ENCODE measurements at places on chromosomes 16 and 17.
A peak's percentile ranks its signal among the peaks of the same experiment; 100 is the strongest.

GRCh38 chr17:34154961-34155730 lies 99.9 kb upstream of the CCL2 start:
- no peaks in the 10 kb centered on the region for H3K36me3 ChIP-seq
- H3K27me3 ChIP-seq, result peaks cover 10% of the 10 kb centered on the region
- H3K4me3 ChIP-seq, result no peak overlapping the region
- peak; percentile 50 for DNase-seq
- H3K27ac ChIP-seq, result no peak overlapping the region

GRCh38 chr16:88286301-88286923 lies 96.3 kb upstream of the ZNF469 start:
- H3K36me3 ChIP-seq, result no peaks in the 10 kb centered on the region
- no peaks in the 10 kb centered on the region for H3K27me3 ChIP-seq
- no peak overlapping the region for H3K4me3 ChIP-seq
- no peak for DNase-seq
- no peak overlapping the region for H3K27ac ChIP-seq

DNA sequence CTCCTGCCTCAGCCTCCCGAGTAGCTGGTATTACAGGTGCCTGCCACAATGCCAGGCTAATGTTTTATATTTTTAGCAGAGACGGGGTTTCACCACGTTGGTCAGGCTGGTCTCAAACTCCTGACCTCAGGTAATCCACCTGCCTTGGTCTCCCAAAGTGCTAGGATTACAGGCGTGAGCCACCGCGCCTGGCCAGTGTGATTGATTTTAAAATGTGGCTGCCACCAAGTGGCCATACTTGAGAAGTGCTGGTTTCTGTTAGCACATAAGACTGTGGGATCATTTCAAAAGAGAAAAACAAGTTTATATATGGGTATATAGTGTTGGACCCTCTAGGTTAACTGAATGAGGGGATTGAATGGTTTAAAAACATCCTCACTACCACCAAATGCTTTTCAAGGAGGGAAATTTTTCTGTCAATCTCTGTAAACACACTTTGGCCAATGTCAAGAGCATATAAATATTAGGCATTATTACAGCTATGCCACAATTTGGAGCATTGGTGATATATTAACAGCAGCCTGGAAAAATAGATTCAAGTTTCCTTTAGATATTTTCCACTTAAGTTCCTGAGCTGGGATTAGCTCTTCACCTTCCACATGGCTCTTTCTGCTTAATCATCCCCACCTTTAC lies 13.5 kb upstream of the DHRS13 start:
- H3K36me3 ChIP-seq, result peaks cover 100% of the 10 kb centered on the region
- peak; percentile 74 for DNase-seq
- no peaks in the 10 kb centered on the region for H3K27me3 ChIP-seq
- H3K4me1 ChIP-seq, result peaks cover 20% of the 10 kb centered on the region
- H3K27ac ChIP-seq, result no peak overlapping the region
- H3K4me3 ChIP-seq, result no peak overlapping the region

DNA sequence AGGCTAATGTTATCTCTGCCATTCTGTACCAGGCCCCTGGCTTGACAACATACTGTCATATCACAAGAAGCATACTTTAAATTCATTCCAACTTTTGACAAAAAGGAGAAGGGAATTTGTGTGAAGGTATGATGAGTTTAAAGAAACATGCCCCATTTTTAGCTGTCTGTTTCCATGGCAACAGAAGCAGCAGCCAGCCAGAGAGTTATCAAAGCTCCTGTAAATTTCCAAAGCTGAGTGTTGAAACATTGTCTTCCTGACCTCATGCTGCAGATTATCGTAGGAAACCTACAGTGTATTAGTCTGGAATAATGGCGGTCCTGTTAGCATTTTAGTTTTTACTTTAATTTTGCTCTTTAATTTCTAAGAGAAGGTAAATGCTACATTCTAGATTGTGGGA lies 124.9 kb downstream of the MRTFB start:
- H3K4me1 ChIP-seq, result peaks cover 26% of the 10 kb centered on the region
- H3K27me3 ChIP-seq, result no peaks in the 10 kb centered on the region
- no peak for DNase-seq

DNA sequence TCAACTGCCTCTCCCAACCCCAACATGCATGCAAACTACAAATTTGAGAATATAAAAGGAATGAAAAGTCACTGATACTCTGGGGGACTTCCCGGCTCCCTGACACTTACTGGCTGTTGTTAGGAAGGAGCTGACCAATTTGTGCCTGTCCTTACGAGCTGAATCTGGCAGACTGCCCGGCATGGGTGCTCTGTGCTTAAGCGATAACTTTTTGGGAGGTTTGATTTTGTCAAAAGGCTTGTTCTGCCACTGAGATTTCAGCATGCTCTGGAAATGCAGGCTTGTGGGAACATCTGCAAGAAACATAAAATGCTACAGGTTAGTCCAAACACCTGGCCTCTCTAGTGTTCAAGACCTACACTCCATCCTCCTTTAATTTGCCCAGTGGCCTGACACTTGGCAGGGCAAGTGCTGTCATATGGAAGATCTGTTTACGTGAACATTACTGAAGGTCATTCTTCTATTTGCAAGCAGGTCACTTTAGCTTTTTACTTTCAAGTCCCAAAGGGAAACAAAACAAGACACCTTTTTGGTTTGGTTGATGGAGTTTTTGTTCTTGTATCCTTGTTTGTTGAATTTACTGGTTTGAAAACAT lies 40.6 kb downstream of the STH start:
- peaks cover 41% of the 10 kb centered on the region for H3K36me3 ChIP-seq
- DNase-seq, result no peak
- H3K27me3 ChIP-seq, result no peaks in the 10 kb centered on the region
- no peak overlapping the region for H3K4me3 ChIP-seq
- H3K4me1 ChIP-seq, result peaks cover 20% of the 10 kb centered on the region

DNA sequence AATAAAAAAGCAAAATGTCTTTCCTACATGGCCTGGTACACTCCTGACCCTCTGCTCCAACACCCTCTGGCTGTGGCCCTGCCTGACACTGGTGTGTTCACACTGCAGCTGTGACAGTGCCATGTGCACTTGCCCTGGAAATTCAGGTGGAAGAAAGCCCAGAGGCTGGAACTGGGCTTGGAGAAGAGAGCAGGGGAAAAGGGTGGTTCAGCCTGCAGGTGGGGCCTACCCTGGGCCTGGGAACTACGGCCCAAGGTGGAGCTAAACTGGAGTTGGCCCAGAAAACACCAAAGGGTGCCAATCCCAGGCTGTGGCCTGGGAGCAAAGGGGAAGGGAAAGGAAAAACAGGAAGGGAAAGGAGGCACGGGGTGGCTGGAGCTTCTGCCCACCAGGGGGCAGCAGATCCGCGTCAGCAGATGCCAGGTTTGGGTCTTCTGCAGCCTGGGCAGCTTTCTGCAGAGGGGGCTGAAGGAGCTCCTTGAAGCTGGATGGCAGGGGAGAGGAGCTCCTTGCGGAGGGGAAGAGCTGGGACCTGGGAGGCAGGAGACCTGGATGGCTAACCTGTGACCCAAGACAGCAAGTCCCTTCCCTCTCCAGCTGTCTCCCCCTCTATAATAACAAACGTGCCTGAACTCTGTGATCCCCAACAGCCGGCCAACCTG lies 15.4 kb upstream of the CTCF start:
- H3K36me3 ChIP-seq, result peaks cover 70% of the 10 kb centered on the region
- peaks cover 33% of the 10 kb centered on the region for H3K4me1 ChIP-seq
- peak; percentile 88 for DNase-seq
- H3K27me3 ChIP-seq, result no peaks in the 10 kb centered on the region
- H3K27ac ChIP-seq, result peak overlapping the region; percentile 54

- no peaks in the 10 kb centered on the region for H3K36me3 ChIP-seq
- no peak overlapping the region for H3K4me3 ChIP-seq
- H3K27me3 ChIP-seq, result no peaks in the 10 kb centered on the region
- no peak for DNase-seq
Measured at GRCh38 chr16:78800523-78800922, 701.1 kb downstream of the WWOX start.

GRCh38 chr17:35094902-35095301 lies 24.8 kb downstream of the RAD51D start:
- no peaks in the 10 kb centered on the region for H3K27me3 ChIP-seq
- no peak overlapping the region for H3K27ac ChIP-seq
- no peak for DNase-seq
- H3K36me3 ChIP-seq, result peaks cover 20% of the 10 kb centered on the region

- H3K4me3 ChIP-seq, result no peak overlapping the region
- no peak overlapping the region for H3K27ac ChIP-seq
- no peaks in the 10 kb centered on the region for H3K36me3 ChIP-seq
- peaks cover 5% of the 10 kb centered on the region for H3K27me3 ChIP-seq
- no peak for DNase-seq
- H3K4me1 ChIP-seq, result peaks cover 6% of the 10 kb centered on the region
Measured at GRCh38 chr16:28621481-28622155, 11.8 kb upstream of the SULT1A1 start.

GRCh38 chr17:32909787-32910369 lies 18.1 kb upstream of the TMEM98 start:
- H3K36me3 ChIP-seq, result no peaks in the 10 kb centered on the region
- DNase-seq, result peak; percentile 94
- no peak overlapping the region for H3K4me3 ChIP-seq
- H3K4me1 ChIP-seq, result peaks cover 33% of the 10 kb centered on the region
- no peaks in the 10 kb centered on the region for H3K27me3 ChIP-seq

DNA sequence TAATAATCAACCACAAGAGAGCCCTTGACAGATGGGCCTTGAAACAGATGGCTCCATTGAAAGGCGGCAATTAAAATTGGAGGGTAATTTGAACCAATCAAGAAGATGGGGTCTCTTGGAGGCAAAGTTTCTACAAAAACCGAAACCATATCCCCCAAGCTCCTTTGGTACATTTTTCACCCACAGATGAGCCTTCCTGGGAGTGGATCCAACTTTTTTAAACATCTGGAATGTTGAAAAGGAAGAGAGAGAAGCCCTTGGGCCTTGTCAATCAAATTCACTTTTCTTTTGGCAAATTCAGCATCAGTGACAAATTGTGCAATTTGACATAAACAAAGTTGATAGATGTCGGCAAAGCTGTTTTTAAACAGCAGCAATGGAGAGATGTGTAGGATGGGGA lies 13.2 kb upstream of the NUP93 start:
- no peaks in the 10 kb centered on the region for H3K36me3 ChIP-seq
- H3K27ac ChIP-seq, result no peak overlapping the region
- H3K4me3 ChIP-seq, result no peak overlapping the region
- no peak for DNase-seq

GRCh38 chr16:66935314-66936011 lies at the start of gene CES2:
CES2 (plus strand) TSS chr16:66935516; CDS start chr16:66935636, 120 bp downstream.
- no peaks in the 10 kb centered on the region for H3K27me3 ChIP-seq
- peak within 1 kb of the TSS; percentile 94 for H3K4me3 ChIP-seq
- peak; percentile 86 for DNase-seq
- peak within 1 kb of the TSS; percentile 95 for H3K27ac ChIP-seq
- H3K4me1 ChIP-seq, result peaks cover 50% of the 10 kb centered on the region

DNA sequence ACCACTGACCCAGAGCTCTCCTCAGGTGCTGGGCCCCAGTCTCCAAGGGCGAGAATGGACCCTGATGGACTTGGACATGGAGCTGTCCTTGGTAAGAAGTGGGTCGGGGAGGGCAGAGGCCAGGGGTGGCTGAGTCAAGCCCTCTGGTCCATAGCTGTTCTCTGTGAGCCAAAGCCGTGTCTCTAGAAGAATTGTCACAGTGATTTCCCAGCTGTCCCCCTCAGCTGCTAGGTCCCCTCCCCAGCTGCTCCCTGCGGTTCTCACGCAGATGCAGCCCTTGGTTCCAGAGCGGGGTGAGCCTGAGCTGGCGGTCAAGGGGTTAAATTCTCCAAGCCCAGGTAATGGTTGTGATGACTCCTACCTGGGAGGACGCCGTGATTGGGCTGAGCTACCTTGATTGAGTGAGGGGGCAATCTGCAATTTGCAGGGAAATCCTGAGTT lies 1.3 kb upstream of the NOL3 start:
- no peak for DNase-seq
- no peaks in the 10 kb centered on the region for H3K36me3 ChIP-seq
- no peak overlapping the region for H3K4me3 ChIP-seq
- peaks cover 62% of the 10 kb centered on the region for H3K27me3 ChIP-seq

Measured in stomach (tissue), 19 donors.